ENCODE measurements at places on chromosomes 1 and 21.

DNA sequence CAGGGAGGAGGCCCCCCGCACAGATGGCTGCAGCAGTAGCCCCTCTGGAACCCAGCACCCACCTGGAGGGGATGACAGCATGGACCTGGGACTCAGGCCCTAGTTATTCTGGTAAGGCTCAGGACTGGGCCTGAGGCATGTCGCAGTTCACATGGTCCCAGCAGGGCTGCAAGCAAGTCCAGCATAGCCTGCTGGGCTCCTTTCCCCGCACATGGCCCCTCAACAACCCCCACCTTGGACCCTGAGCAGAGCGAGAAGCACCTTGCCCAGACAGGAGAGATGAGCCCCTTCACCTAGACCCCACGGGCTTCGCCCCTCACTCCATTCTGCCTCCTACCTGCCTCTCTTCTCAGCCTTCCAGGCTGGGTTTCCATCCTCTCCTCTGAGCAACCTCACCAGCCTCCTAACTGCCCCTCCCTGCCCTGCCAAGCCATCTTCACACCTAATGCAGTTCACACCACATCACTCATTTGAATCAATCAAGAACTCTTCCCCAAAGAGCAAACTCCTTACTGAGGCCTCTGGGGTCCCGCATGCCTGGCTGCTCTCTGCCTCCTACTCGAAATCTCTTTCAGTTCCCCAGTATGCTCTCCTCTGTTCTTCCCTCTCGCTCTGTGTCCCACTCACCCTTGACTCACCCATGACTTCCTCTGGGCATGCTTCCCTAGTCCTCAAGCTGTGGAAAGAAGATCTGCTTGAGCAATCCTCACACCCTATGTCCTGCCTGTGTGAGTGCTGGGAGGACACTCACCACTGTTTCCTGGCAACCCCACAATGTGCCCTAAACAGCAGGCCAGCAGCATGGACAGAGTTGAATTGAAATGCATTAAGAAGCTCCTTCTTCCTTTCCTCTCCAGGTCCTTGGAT is 9.4 kb upstream of the THEMIS2 start:
- DNase-seq, result no peak

- no peak for DNase-seq
Measured at GRCh38 chr1:205858141-205858961, 8.4 kb upstream of the PM20D1 start.

DNA sequence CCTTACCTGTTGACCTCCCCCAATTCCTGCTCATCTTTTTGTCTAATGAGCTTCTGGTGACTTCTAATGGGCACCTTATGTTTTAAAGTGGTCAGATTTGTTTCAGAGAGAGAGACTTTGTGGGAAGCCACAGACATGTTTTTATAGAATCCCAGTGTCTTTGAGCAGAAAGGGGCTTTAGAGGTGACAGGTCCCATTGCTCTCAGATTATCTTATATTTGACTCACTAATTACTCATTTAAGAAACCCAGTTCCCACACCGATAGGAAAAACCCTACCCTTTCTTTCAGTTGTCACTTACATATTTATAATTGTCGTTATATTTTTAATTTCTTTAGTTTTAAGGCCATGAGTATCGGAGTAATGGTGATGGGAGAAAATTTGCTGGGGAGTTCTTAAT is 215.5 kb downstream of the CAMTA1 start:
- DNase-seq, result no peak

DNA sequence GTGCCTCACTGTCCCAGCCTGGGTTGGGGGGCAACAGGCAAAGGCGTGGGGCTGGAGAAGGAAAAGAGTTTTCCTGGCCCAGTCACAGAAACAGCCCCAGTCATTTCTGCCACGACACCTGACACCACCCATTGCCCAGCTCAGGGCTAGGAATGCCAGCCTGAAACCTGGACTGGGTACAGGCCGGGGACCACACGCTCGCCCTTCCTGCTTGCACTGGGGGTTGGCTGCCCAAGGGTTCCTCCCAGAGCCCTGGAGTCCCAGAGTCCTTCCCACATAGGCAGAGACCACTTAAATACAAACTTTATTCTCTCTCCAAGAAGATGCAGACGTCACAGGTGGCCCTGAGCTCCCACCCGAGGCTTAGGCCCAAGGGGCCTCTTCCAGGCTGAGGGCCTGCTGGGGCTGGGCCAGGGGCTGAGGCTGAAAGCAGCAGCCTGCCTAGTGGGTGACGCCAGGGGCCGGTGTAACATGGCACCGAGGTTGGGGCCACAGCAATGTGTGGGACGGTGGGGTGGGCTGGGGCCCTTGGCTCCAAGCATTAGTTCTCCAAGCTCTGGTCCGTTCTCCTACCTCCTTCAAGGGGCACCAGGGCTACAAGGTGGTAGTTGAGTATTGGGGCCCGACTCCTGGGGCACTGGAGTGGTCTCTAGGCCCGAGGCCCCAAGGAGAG is 1.6 kb downstream of the TMEM52 start:
- no peak for DNase-seq

DNA sequence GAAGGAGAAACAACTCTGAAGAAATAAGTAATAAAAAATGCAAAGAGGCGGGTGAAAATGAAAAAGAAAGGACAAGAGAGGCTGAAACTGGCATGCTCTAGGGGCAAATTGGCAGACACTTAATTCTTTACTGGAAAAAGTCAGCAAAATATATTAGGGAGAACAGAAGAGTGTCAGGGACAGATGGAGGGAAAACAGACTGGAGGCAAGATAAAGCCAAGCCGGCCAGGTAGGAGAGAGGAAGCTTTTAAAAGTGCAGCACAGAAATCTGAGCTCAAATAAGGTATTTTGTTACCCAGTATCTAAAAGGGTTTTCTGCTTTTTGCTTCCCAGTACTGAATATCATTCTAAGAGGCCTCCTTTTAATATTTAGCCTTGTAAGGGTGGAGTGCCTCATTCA is 339.3 kb downstream of the PAPPA2 start:
- DNase-seq, result no peak

DNA sequence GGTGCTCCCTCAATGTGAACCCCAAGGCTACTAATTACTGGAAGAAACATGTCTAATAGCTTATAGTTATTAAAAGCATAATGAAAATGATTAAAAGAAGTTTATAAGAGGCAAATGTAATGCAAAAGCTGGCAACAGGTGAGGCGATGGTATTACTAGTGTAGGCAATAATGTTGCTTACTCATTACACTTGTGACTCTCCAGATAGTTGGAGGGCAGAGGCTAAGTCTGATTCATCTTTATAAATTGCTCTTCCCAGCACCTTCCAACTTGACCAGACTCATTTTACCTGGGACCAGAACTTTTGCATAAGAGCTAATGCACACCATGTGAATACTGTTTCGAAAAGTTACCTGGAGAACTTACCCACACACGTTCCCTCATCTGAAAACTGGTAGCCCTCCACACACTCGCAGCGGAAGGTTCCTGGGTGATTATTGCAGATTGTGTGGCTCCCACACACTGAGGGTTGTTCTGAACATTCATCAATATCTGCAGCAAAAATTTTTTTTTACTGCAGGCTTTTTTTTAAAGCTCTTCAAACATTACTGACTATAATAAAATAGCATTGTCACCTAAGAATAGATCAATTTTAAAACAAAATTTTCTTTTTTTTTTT is 48.0 kb downstream of the NID1 start:
- no peak for DNase-seq

DNA sequence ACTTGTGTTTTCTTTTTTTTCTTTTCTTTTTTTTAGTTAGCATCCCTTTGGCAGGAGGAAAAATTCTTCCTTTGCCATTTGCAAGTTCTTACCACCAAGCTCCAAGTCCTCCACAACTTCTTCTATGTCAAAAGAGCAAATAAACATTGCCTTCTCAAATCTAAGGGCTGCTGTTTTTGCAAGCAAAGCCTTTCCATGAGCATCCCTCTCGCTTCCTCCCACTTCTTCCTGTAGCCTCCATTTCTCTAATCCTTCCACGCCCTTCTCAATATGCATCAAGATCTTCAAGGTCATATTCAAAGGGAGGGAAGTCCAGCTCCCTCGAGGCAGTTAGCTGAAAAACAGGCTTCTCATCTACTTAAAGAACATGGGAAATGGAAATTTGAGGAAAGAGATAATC is 147.1 kb downstream of the ADSS2 start:
- DNase-seq, result no peak
